GM10248 (cell line): ENCODE measurements at places on chromosomes 5 and 9.

GRCh38 chr5:178191661-178192060, 4.5 kb upstream of the GMCL2 start:
- DNase-seq: no peak

- DNase-seq: no peak
Measured at GRCh38 chr5:116441223-116441622, 133.4 kb downstream of the SEMA6A start.

GRCh38 chr9:135141183-135141774, 53.8 kb downstream of the OLFM1 start:
- no peak for DNase-seq

DNA sequence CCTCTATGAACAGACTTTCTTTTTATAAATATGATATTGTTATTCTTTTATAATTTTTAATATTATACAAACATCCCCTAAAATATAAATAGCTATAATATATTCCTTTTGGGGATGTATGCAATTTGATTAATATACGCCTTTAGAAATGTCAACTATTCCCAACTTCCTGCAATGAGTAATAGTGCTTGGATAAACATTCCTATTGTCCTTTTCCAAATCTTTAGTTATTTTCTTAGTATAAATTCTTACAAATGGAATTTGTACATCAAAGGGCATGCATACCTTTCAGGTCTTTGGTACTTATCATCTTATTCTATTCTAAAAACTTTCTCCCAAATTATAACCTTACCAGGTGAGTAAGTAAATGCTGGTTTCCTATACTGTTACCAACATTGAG, 6.2 kb downstream of the NLN start:
- DNase-seq: no peak

GRCh38 chr5:169686137-169686536, 49.1 kb downstream of the DOCK2 start:
- DNase-seq: no peak

DNA sequence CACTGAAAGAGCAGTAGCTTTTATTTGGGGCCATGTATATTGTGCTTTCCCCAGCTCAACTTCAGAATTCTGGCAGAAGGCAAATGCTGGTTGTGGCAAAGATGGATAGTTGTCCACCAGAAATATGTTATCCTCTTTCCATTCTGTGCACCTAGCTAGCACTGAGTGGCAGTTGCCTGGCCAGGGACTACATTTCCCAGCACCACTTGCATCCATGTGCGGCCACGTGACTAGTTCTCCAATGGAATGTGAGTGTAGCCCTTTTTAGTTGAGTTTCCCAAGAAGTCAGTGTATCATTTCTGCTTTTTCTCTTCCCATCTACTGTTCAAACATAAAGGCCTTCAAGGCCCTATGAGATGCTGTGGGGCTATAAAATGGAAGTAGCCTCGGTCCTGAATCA, 354.0 kb upstream of the CLINT1 start:
- DNase-seq: no peak

DNA sequence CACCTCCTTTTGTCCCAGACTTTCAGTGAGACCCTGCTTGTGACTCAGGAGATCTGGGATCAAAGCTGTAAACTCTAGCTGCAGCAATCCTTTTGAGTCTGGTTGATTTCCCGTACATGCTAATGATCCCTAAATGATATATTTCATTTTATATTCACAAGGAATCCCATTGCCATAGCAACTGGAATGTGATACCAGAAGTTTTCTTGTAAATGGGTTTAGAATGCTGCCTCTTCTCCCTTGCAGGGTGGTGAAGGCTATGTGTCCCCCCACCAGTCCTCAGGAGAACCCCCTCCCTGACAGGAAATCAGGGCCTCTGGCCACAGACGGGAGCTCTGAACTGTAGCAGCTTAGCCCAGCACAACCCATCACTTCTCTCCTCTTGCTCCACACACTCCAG, 215.0 kb downstream of the FSTL4 start:
- no peak for DNase-seq

- DNase-seq: peak; percentile 18
Measured at GRCh38 chr5:152532714-152533113, 127.6 kb upstream of the NMUR2 start.

- DNase-seq: no peak
Measured at GRCh38 chr5:16974981-16975380, 38.9 kb upstream of the MYO10 start.

DNA sequence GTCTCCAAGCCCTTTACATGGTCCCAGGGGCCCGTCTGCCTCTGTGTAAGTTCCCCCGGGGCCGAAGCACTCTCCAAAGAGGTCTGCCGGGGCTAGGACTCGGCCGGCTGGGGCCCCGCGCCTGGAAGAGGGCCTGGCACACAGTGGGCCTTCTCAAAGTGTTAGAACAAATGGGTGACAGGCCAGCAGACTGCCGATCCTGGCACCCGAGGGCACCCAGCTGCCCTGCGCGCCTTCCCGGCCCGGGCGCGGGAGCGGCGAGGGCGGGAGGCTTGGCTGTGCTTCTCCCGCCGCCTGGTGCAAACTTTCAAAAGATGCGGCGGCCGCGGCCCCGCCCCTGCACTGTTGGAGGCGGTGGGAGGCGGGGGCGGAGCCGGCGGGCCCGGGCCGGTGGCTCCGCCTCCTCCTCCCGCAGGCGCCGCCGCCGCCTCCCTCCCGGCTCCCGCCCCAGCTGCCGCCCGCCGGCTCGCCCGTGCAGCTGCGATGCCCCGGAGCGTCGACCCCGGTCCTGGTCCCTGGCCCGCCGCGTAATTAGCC, at the start of gene NEURL1B:
Gene NEURL1B (plus strand): TSS at position 442 of the 537 bp plus-strand sequence. CDS start 144 bp downstream, outside the sequence.
- peak; percentile 65 for DNase-seq

DNA sequence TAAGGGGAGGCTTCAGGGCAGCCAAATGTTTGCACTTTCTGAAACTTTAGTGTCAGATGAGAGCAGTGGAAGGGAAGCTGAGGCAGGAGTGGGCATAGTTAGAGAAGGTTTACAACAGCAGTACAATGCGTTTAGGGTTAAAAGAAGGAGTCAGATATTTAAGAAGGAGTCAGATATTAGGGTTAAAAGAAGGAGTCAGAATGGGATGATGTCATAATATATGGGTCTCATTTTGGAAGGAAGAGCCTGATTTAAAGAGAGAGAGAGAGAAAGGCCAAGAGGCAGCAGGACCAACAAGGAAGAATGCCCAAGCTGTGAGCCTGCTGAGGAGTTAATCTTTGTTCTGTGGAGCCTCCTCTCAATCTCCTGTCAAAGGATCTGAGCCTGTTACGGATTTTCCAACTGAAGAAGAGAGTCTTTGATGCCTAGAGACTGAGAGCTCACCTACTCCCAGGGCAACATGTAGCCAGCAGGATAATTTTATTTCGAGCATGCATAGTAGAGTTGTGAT, 9.5 kb downstream of the ISL1 start:
- DNase-seq: no peak

GRCh38 chr5:16757989-16758501, 141.2 kb upstream of the RETREG1 start:
- no peak for DNase-seq

- no peak for DNase-seq
Measured at GRCh38 chr5:133049726-133050048, 2.1 kb upstream of the HSPA4 start.

DNA sequence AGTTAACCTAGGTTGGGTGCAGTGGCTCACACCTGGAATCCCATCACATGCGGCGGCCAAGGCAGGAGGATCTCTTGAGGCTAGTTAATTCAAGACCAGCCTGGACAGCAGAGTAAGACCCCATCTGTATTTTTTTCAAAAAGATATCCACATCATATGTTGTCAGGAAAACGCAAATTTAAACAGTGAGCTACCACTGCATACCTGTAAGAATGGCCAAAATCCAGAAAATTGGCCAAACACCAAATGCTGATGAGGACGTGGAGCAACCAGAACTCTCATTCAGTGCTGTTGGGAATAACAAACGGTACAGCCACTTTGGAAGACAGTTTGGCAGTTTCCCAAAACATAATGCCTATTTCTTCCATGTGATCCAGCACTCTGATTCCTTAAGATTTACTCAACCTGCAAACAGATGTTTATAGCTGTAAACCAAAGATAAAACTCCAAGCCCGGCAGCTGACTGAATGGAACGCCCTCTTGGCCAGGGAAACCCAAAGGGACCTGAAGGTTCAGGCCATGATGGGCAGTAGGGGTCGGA, 12.4 kb downstream of the CEL start:
- no peak for DNase-seq

- DNase-seq: no peak
Measured at GRCh38 chr5:71998746-71999145, 108.5 kb upstream of the MAP1B start.

GRCh38 chr9:130309689-130310455, 44.3 kb downstream of the HMCN2 start:
- no peak for DNase-seq

GRCh38 chr9:89734600-89735041, 129.8 kb downstream of the GADD45G start:
- no peak for DNase-seq

DNA sequence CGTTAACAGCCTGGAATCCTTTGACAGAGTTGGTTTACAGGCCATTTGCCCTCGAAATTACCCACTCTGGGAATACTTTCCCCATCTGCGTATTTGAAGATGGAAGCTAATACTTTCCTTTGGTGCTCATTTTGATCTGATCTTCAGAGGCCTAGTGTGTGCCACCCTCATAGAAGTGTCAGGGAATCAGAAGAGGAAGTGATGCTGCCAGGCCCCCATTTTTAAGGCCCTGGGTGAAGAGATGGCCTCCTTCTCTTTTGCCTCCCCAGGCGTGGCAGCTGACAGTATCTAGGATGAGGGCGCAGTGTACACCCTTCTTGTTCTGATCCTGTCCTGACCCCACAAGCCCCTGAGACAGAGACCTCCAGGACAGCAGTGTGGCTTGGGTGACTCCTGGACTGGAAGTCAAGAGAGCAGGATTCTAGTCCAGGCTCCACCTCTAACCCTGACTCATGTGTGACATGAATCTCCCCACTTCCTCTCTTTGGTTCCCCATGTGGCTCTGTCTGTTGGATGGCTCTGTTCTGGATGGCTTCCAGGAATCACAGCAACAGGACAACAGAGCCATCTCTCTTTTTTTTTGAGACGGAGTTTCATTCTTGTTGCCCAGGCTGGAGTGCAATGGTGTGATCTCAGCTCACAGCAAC, 27.8 kb downstream of the CSF1R start:
- no peak for DNase-seq

DNA sequence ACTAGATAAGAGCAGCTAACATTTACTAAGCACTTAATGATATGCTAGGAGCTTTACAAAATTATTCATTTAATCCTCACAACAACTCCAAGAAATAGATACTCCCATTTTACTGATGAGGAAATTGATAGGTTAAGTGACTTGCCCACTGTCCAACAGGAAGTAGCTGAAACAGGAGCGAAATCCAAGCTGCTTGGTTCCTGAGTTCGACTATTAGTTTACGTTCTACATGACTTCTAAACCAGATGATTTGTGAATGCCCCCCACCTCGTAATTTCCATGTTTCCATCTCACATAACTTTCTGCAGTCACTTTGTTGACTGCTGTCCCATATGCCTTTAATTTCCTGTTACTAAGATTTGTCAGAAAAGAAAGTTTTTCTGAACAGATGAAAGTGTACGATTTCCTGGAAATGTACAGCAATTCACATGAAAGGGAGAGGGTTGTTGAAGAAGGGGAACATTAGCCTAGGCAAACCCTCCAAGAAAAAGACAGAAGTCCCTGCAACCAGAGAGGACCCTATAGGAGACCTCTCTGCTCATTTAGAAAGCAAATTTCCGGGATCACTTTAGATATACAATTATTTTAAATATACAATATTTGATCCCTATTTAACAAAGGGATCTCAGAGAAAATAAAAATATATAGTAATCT, 279.1 kb upstream of the EFNA5 start:
- DNase-seq: no peak

DNA sequence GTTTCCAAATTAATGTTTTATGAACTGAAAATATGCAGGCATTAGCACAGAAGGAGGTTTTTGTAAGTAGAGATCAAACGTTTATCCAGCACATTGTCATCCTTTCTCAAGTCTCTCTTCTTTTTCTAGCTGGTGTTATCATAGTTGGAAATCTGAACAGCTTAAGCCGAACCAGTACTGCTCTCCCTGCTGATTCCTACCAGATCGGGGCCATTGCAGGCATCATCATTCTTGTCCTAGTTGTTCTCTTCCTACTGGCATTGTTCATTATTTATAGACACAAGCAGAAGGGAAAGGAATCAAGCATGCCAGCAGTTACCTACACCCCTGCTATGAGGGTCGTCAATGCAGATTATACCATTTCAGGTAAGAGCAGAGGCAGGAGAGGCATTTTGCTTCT, 72.1 kb upstream of the PRRC1 start:
- DNase-seq: no peak

DNA sequence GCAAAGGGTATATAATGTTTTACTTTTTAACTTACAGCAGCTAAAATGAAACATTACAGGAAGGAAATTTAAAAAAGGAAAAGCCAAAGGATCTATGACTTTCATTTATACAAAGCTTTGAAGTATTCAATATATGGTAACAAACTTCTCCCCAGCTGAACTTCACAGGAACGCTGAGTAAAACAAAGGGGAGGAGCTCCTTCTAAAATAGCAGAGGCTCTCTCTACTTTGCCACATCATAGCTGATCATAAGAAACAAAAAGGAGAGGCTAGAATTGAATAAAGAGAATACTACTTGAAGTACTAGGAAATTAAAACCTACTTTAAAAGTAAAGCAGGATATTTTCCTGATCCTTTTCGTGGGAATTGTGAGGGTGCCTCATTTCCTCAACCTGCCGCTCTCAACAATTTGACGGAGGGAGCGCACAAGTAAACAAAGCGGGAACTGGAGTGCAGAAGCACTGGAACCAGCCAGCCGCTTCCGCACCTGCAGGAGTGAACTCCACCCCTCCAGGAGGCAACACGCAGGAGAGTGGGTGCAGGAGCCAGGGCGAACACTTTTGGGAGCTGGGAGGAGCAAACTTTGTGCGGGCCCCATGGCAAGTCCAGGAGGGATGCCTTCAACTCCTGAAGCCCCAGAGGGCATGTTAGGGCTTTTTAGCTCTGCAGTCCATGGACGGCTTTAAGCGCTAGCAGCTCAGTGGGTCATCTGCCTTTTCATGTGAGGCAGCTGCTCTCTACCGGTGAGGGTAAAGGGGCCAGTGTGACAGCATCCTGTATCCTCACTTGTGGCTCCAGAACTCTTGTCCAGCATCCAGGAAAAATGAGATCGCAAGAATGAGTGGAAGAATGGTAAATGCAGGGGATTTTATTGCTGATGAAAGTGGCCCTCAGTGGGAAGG, 757.4 kb downstream of the PTPRD start:
- DNase-seq: no peak

GRCh38 chr9:76891279-76891678, 14.6 kb downstream of the PRUNE2 start:
- no peak for DNase-seq

DNA sequence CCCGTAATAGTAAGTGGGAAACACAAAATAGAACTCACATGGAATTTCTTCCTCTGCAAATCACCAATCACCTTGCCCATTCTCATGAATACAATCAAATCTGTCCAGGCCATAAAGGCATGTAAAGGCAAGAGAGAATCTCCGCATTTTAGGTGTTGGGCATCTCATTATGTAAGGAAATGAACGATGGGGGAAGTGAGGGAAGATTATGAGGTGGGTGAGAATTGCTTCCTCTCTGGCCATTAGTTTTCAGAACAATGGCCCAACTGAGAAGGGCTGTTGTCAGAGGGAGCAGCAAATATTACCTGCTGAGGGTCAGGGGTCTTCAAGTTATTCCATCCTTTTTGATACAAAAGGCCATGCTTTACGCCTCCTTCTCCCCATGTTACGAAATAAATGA, 455.1 kb downstream of the ARHGEF28 start:
- DNase-seq: no peak

GRCh38 chr5:140603734-140604133, 29.2 kb downstream of the CD14 start:
- no peak for DNase-seq

- DNase-seq: no peak
Measured at GRCh38 chr9:3059781-3060468, 216.0 kb upstream of the PUM3 start.
